ENCODE measurements at places on chromosomes 11 and 22.

GRCh38 chr11:111718436-111718835 lies 47.8 kb downstream of the PPP2R1B start:
- DNase-seq = no peak

- no peak for DNase-seq
These were observed 21.6 kb downstream of the PARVG start for GRCh38 chr22:44202261-44202789.

DNA sequence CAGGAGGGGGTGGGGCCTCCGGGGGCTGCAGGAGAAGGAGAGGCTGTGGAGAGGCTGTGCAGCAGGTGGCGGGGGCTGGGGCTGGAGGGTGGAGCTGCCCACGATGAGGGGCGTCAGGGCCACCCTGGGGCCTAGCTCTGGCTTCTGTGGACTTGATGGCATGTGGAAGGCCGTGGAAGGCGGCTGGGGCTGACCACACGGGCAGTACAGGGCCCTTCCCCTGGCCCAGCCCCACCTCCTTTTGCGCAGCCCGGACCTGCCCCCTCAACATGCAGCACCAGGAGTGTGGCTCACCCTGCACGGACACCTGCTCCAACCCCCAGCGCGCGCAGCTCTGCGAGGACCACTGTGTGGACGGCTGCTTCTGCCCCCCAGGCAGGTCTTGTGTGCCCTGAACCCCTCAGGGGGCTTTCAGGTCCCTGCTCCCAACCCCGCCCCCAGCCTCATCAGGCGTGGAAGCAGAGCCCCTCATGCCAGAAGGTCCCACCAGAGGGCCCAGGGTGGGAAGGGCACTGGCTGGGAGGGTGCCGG lies 6.1 kb downstream of the MUC5B start:
- DNase-seq = no peak

- no peak for DNase-seq
These were observed 30.6 kb downstream of the AAMDC start for GRCh38 chr11:77851503-77851902.

- DNase-seq = no peak
These were observed 3.4 kb downstream of the NLRP6 start for GRCh38 chr11:281486-282161.

- DNase-seq = no peak
These were observed 645 bp downstream of the RTCB start for GRCh38 chr22:32411402-32411801.

GRCh38 chr22:35510481-35510934 lies 30.1 kb upstream of the RASD2 start:
- DNase-seq = no peak

DNA sequence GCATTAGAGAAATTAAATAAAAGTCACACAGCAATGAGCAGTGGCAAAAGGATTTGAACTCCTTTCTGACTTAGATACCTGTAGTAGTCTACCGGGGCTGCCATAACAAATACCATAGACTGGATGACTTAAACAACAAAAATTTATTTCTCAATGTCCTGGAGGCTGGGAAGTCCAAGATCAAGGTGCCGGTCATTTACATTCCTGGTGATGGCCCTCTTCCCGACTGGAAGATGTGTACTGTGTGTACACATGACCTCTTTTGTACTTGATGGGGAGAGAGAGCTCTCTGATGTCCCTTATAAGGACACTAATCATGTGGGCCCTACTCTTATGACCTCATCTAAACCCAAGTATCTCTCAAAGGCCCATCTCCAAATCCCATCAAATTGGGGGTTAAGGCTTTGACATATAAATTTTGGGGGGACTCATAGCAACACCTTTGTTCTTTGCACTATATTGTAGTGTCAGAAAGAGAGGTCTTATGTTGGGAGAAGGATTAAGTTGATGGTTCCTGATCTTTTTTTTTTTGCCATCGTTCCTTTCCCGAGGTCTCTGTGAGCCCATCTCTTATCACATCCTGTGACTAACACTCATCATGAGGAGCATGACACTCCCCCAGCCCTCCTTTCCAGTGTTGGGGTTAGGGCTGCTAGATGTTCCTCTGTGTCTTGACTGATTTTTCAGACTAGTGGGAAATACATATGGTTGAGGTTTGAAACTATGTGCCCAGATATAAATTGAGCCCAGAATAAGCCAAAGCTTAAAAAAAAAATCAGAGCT lies 104.3 kb downstream of the TRAF6 start:
- no peak for DNase-seq
